ENCODE measurements at places on chromosomes 1 and 21. TPM values are rescaled to one million over a fixed set of nuclear protein-coding genes. Genes with fewer than 3 reads are reported as not detected.

C21orf58 gene
- total RNA-seq, result 5.5 TPM

KRTAP7-1 gene
- not detected for total RNA-seq

GJA5 gene
- total RNA-seq, result under 0.01 TPM

S100A5 gene
- total RNA-seq, result 0.32 TPM

CTXND2 gene
- not detected for total RNA-seq

ST7L gene
- total RNA-seq, result 17.4 TPM

IL22RA1 gene
- not detected for total RNA-seq

LMX1A gene
- total RNA-seq, result not detected

HNRNPU gene
- total RNA-seq, result 209 TPM

FLG2 gene
- not detected for total RNA-seq

NGF gene
- total RNA-seq, result 1.6 TPM

MEX3A gene
- total RNA-seq, result 1.9 TPM

ZNF683 gene
- not detected for total RNA-seq

CACHD1 gene
- total RNA-seq, result 11.9 TPM

LCE1E gene
- not detected for total RNA-seq

ATP5PF gene
- 28.0 TPM for total RNA-seq

EDARADD gene
- 0.32 TPM for total RNA-seq

TESK2 gene
- total RNA-seq, result 1.6 TPM

MMEL1 gene
- total RNA-seq, result under 0.01 TPM

LORICRIN gene
- total RNA-seq, result not detected

GPR89A gene
- total RNA-seq, result 38.4 TPM

AMPD1 gene
- not detected for total RNA-seq

TNNI3K gene
- 1.3 TPM for total RNA-seq

TMPRSS15 gene
- not detected for total RNA-seq

SLC6A9 gene
- total RNA-seq, result 15.1 TPM

S100A1 gene
- total RNA-seq, result not detected

OR14K1 gene
- total RNA-seq, result not detected

RGS13 gene
- total RNA-seq, result not detected

GNG5 gene
- 17.3 TPM for total RNA-seq

PLA2G4A gene
- 12.1 TPM for total RNA-seq

VSIG8 gene
- not detected for total RNA-seq

PACC1 gene
- total RNA-seq, result 11.2 TPM

ST3GAL3 gene
- total RNA-seq, result 16.8 TPM

HCRTR1 gene
- under 0.01 TPM for total RNA-seq

ATP6V1G3 gene
- 0.43 TPM for total RNA-seq

SRSF11 gene
- total RNA-seq, result 147 TPM

RNF207 gene
- 110 TPM for total RNA-seq

MCOLN2 gene
- total RNA-seq, result 1.7 TPM

CLDN8 gene
- not detected for total RNA-seq

PDXK gene
- 88.3 TPM for total RNA-seq

NBPF12 gene
- total RNA-seq, result 9.3 TPM

AMY2B gene
- 3.5 TPM for total RNA-seq

SPRR2G gene
- not detected for total RNA-seq

LDLRAD1 gene
- not detected for total RNA-seq

HTR1D gene
- total RNA-seq, result 2.3 TPM

DCDC2B gene
- total RNA-seq, result not detected

FAM177B gene
- not detected for total RNA-seq

PTGFR gene
- total RNA-seq, result 7.7 TPM

CFAP107 gene
- not detected for total RNA-seq

HES3 gene
- not detected for total RNA-seq

PLA2G2C gene
- total RNA-seq, result not detected

SEMA4A gene
- 0.43 TPM for total RNA-seq

Measured in fibroblast of villous mesenchyme (primary cell).